ENCODE measurements at places on chromosomes 12 and 14.

DNA sequence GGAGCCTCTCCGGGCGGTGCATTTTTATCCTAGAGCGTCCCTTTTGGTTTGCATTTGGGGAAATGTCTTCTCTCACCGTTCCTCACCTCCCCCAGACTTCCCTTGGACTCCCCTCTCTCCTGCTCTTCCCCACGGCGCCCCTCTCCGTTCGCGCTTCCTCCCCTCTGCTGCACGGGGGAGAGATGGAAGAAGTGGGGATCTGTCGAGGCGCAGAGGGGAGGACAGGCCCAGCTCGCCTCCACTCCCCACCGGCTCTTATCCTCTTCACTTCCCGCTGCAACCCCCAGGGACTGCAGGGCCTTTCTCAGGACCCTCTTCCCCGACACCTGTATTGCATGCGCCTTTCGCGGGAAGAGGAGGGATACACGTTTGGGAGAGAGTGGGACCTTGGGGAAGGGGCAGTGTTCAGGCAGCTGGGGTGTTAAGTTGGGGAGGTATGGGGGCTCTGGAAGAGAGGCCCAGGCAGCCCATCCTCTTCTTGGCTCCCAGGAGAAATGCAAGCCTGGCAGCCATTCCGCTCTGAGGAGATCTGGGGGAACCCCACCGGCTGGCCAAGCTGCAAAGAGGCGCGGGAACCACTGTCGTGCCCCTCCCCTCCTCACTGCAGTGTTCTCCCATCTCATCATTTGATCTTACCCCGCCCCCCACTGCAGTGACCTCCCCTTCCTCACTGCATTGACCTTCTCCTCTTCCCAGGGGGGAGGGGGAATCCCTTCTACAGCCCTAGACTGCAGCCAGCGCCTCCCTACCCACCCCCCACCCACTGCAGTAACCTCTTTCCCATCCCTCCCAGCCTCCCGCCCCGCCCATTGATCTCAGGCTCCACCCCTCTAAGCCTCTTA lies 788 bp downstream of the ENO2 start:
- no peak for DNase-seq

- no peak for DNase-seq
These were observed 47.1 kb upstream of the ATXN7L3B start for GRCh38 chr12:74490390-74491064.

DNA sequence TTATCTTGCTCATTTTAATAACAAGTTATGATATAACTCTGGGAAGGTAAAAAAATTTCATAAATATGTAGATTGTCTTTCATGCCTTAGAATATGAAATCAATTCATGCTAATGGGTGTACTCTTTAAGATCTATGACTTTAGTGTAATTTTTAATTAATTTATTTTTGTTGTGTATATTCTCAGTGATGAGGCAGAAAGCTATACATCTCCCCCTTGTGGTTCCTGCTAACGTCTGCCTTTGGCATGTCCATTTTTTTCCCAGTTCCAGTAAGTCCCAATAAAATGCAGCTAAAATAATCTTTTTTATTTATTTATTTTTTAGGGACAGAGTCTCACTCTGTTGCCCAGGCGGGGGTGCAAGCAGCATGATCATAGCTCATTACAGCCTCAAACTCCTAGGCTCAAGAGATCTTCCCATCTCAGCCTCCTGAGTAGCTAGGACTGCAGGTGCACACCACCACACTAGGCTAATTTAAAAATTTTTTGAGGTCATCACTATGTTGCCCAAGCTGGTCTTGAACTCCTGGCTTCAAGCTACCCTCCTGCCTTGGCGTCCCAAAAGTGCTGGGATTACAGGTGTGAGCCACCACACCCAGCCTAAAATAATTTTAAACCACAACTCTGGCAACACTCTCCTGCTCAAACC lies 3.3 kb upstream of the CHURC1 start:
- peak; percentile 40 for DNase-seq

- DNase-seq: no peak
These were observed 1038.4 kb downstream of the GALC start for GRCh38 chr14:86954623-86955022.

GRCh38 chr14:104513641-104514046 lies 65.9 kb upstream of the C14orf180 start:
- DNase-seq: no peak

- no peak for DNase-seq
These were observed 52.5 kb upstream of the RBM19 start for GRCh38 chr12:114018669-114019068.

GRCh38 chr12:121857322-121858246 lies 1.1 kb downstream of the HPD start:
- no peak for DNase-seq

DNA sequence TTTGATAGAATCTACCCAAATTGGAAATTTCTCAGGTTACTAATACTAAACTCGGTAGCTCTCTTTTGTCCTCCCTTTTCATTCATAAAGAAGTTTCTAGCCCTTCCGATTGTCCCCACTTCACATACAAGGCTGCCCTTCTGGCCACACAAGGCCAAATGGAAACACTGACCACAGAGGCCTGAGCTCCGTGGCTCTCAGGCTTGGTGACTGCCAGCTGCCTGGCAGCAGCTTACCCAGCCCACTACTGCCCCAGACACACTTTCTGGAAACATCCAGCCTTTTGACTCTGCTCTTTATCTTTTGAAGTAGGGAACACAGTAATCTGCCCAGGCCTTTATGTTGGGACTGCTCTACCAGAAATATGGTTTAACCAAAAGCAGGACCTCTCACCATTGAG lies 167.2 kb downstream of the GCH1 start:
- DNase-seq: no peak

- DNase-seq: no peak
These were observed 18.5 kb downstream of the ELK3 start for GRCh38 chr12:96212456-96213375.

GRCh38 chr12:102438047-102438826 lies 42.1 kb downstream of the IGF1 start:
- no peak for DNase-seq

DNA sequence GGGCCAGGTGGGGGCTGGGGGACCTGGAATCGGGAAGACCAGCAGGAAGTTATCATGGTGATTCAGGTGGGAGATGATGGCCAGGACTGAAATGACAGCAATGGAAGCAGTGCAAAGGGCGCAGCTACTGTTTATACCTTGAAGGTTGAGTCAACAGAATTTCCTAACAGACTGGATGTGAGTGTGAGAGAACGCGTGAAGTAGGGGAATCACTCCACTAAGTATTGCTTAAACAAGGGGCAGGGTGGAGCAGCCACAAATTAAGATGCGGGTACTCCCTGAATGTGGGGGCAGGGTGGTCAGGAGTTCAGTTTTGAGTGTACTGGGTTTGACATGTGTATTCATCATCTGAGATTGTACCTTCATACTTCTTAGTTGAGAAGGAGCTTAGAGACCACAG lies 45.1 kb downstream of the MYF5 start:
- no peak for DNase-seq

DNA sequence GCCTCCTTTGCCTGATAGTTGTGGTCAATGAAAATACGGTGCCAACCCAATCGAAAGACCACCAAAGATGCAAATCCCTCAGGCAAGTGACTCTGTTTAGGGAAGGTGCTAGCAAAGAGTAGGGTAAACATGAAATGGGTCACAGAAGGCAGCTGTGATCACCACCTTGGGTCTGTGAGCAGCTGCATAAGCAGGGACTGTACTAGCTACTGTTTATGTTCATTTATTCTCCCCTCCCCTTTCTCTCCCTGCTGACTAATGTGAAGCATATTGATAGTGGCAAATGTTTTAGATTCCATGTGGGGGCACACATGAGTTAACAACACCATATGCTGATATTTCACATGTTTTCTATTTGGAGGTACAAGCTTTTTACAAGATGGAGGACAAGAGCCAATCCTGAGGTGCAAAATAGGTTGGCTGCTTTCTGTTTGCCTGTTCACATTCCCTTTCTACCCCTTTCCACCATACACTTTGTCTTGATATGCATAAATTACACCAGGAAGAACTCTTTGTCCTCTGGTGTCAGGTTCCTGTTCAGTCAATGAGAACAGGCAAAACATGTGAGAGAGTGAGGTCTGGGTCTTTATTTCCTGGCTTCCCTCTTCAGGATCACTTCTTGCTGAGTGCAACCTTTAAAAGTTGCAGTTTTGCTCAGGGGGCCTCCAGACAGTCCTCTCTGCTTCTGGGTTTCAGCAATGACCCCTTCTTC lies 71.1 kb downstream of the AVPR1A start:
- DNase-seq: no peak

GRCh38 chr12:39459027-39459434 lies 16.1 kb upstream of the KIF21A start:
- DNase-seq: no peak

Data from NCI-H460 (cell line).